ENCODE measurements at places on chromosomes 5 and 9.

DNA sequence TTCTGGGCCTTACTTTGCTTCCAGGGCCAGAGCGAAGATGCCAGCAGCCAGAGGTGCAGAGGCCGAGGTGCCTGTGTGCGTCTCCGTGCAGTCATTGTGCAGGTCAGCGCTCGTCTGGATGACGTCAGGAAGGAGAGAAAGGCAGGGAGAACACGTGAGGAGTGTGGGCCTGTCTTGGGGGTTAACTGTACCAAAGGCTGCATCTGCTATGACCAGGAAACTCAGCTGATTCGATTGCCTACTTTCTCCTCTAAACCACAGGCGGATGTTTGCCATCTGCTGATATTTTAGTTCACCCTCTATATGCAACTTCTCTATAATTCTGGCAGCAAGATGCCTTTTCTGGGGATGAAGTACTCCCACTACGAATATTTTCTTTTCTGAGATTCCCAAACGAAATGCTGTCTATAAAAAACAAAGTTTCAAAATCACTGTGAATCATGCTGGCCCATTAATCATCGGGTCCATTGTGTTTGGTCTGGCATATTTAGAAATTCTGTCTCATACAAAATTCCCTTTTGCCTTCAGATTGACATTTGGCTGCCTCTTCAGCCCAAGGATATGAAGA, 24.8 kb downstream of the PCSK1 start:
- DNase-seq, result no peak

DNA sequence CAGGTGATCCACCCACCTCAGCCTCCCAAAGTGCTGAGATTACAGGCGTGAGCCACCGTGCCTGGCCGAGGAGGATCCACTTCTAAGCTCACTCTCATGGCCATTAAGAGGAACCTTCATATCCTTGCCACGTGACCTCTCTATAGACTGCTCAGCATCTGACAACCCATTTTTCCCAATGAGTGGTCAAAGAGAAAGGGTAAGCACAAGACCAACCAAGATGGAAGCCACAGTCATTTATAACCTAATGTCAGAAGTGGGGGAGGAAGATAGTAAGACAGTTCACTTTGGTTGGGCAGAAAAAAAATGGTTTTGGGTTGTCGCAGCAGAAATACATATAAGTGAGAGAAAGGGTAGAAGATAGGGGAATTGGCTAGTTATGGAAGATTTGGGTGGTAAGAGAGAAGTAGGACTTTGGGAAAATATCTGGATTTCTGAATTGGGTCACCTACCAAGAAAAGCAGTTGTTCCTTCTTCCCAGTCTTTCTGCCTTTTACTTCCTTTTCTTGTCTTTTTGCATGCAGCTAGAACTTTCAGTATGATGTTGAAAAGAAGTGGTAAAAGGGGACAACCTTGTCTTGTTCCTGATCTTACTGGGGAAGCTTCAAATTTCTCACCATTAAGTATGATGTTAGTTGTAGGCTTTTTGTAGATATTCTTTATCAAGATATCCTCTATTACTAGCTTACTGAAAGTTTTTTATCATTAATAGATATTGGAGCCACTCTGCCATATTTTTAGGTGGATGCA, 15.6 kb downstream of the SNX2 start:
- no peak for DNase-seq

- DNase-seq, result no peak
Measured at GRCh38 chr9:76161541-76161940, 232.7 kb downstream of the RFK start.

- no peak for DNase-seq
Measured at GRCh38 chr5:35810601-35811000, 46.1 kb upstream of the IL7R start.

DNA sequence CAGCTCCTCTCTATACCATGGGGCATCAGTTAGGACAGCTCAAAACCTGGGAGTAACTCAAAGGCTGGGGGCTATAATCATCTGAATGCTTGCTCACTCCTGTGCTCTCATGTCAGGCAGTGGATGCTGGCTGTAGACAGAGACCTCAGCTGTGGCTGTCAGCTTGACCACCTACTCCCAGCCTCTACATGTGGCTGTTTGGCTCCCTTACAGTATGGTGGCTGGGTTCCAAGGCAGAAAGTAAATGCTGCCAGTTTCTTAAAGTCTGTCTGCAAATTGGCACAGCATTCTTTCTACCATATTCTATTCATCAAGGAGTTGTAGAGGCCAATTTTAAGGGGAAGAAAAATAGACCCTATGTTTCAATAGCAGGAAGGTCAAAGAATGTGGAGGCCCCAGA, 66.9 kb downstream of the TMC1 start:
- DNase-seq, result no peak

- DNase-seq, result no peak
Measured at GRCh38 chr5:91049112-91049511, 334.0 kb downstream of the ARRDC3 start.

- DNase-seq, result no peak
Measured at GRCh38 chr9:113636165-113636564, 172.6 kb downstream of the RGS3 start.

GRCh38 chr9:76835571-76836283, 70.2 kb downstream of the PRUNE2 start:
- DNase-seq, result no peak

DNA sequence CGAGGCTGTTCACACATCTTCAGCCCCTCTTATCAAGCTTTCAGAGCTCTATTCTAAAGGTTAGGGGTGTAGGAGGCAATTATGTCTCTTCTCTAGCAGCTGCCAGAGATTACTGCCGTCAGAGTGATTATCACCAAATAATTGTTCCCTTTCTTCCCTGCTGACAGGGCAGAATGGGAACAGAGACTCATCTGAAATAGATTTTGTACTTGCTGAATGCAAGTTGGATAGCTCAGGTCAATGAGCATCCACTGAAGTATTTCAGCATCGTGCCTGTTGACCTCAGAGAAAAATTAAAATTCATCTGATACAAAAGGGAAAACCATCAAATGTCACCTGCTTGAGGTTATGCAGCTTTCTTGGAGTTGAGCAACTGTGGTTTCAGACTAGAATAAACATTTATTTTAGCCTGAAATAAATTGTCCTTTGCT, 213.7 kb upstream of the MAP3K1 start:
- no peak for DNase-seq

GRCh38 chr9:104301755-104302154, 202.3 kb upstream of the OR13F1 start:
- DNase-seq, result no peak

DNA sequence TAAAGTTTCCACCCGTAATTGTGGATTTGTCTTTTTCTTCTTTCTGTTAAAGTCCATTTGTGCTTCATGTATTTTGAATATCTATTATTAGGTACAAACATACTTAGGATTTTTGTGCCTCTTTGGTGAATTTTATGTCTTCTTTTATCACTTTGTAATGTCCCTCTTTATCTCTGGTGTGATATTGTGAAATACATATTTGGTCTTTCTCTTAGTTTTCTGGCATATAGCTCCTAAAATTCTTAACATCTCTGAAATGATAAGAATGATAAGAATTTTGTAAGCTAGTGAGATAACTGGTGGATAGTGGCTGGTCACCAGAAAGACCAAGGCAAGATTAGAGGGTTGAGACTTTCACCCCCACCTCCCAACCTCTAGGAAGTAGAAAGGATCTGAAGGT, 111.1 kb downstream of the KCTD16 start:
- no peak for DNase-seq

GRCh38 chr5:39486790-39487189, 62.0 kb upstream of the DAB2 start:
- no peak for DNase-seq

- no peak for DNase-seq
Measured at GRCh38 chr5:170832241-170832640, 29.6 kb upstream of the RANBP17 start.

DNA sequence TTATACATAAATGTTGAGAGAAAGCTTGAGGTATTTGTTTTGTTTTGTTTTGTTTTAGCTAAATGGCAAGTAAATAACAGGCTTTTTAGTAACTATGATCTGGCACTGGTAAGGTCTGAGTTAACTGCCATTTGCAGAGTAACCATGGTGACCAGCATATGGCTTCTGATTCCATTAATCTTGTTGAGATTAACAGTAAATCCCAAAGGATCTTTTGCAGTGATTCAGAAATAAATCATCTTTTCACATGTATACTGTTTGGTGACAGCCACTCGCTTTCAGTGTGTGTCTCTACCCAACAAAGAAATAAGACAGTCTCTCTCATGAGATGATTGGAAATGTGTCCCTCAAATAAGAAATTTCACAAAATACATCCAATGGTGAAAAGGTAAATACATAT, 235.6 kb downstream of the RAB3C start:
- no peak for DNase-seq

- no peak for DNase-seq
Measured at GRCh38 chr5:29203049-29203448, 1990.4 kb upstream of the CDH6 start.

DNA sequence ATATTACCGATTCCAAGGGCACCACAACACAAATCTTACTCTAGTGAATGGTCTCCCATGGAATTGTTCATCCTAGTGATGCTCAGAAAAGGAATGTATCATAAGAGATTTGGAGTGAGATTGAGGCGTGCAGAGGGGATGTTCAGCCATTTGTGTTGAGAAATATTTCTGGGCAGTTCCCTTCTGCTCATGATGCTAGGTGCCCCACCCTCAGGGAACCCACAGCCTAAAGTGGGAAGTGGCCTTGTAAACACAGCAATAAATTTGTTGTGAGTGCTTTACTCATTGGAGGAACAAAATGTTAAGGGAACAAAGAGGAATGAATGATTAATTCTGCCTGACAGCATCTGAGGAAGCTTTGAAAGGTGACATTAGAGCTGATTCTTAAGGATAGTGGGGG, 129.9 kb downstream of the TLE4 start:
- DNase-seq, result no peak

DNA sequence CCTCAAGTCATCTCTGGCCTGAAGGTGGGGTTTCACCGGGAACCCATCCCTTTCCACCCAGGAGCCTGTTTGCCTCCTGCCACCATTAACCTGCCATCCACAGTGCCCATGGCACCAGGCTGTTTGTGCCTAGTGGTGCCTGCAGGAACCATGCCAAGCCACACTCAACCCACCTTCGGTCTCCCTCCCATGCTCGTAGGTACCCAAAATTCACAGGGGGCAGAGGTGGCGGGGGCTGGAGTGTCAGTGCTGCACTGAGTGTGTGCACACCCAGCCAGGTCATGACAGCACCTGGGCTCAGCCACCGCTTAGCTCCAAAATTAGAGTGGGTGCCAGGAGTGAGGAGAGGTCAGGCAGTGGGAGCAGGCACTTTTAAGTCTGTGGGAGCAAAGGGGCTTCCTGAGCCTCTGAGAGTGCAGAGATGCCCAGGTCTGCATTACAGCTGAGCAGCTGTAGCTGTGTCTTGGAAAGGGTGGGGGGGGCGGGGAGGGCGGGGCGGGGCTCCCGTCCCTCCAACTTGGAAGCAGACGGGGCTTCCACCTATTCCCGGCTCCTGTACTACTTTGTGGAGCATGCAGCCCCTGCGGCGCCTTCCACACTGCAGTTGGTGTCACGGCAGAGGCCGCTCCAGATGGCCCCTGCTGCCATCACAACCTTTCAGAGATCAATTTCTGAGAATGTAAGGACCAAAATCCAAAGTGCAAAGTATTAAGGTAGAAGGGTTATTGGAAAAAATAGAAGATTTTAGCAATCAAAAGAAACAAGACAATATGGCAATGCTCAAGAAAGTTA, 2396.8 kb upstream of the C9orf72 start:
- no peak for DNase-seq

DNA sequence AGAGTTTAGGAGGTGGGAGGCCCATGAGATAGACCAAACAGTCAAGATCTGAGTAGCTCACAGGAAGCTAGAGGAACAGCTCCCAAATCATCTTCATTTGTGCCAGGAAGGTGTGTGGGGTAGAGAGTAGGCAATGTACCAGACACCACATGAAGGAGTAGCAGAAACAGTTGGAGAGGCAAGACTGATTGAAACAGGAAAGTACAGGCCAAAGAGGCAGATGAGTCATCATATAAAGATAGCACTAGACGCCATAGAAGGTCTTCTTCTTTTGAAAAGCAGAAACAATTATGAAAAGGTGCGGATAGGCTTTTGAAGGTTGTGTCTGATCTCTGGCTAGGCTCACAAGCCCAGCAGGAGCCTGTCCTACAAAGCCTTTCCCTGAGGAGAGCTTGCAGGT, 62.7 kb upstream of the PALM2AKAP2 start:
- DNase-seq, result no peak

DNA sequence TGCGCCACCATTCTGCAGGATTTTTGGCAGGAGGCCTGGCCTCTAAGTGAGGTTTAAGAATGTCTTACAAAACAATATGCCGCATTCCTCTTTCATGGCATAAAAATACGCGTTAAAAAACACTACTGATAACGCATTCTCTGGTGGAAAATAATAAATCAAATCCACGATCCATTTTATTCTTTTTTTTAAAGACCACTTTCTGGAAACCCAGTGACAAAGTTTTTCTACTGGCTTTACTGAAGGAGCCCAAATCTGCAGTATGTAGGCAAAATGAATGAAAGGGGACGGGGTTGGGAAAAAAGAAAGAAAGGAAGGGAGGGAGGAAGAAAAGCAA, 2.0 kb downstream of the SV2C start:
- DNase-seq, result no peak

GRCh38 chr5:105836887-105837286, 1833.8 kb downstream of the EFNA5 start:
- no peak for DNase-seq

GRCh38 chr5:1064383-1065142, 47.3 kb downstream of the SLC12A7 start:
- no peak for DNase-seq

- no peak for DNase-seq
Measured at GRCh38 chr5:113693701-113694100, 180.2 kb downstream of the YTHDC2 start.

DNA sequence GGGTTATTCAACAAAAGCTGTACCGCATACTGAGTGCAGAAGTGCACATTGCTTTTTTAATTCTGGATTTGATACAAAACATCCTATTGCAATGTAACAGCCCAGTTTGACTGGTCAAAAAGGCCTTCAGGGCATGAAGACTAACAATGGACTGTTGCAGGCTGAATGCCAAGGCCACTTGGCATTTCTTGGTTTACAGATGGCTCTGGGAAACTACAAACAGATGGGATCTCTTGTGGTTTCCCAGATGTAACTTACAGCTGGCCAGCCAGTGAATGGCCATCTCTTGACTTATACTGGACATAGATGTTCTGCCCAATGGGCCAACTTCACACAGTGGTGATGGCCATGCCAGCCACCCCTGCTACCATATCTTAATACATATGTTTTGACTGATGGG, 36.8 kb downstream of the UGT3A2 start:
- DNase-seq, result no peak

DNA sequence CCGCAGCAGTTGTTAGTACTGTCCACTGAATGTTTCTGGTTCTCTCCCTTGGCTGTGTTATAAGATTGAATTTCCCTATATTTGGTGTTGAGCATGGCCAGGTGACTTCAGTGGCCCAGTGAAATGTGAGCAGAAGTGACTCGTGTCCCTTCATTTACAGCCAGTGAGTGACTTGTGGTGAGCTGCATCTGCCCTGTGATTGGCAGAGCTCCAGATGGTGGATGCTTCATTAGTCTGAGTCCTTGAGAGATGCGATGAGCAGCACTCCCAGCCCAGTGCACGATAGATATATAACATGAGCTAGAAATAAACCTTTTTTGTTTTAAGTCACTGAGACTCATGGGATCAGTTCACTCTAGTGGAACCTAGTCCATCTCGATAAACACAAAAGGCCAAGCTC, 19.3 kb downstream of the PCSK5 start:
- DNase-seq, result no peak

- peak; percentile 63 for DNase-seq
Measured at GRCh38 chr9:76027416-76027815, 136.9 kb downstream of the PCSK5 start.

GRCh38 chr5:994821-995220, 13.8 kb upstream of the NKD2 start:
- DNase-seq, result no peak

GRCh38 chr9:75671354-75671753, 219.1 kb upstream of the PCSK5 start:
- no peak for DNase-seq

Measured in NCI-H526 treated with DMSO at 0.1 percent for 48 hours (cell line).